ENCODE measurements at places on chromosomes 3 and 15.
A peak's percentile ranks its signal among the peaks of the same experiment; 100 is the strongest.

- no peak for DNase-seq
These were observed 155.4 kb upstream of the CADPS start for GRCh38 chr3:63030666-63031065.

GRCh38 chr3:65703820-65704219, 334.9 kb downstream of the MAGI1 start:
- DNase-seq, result no peak

DNA sequence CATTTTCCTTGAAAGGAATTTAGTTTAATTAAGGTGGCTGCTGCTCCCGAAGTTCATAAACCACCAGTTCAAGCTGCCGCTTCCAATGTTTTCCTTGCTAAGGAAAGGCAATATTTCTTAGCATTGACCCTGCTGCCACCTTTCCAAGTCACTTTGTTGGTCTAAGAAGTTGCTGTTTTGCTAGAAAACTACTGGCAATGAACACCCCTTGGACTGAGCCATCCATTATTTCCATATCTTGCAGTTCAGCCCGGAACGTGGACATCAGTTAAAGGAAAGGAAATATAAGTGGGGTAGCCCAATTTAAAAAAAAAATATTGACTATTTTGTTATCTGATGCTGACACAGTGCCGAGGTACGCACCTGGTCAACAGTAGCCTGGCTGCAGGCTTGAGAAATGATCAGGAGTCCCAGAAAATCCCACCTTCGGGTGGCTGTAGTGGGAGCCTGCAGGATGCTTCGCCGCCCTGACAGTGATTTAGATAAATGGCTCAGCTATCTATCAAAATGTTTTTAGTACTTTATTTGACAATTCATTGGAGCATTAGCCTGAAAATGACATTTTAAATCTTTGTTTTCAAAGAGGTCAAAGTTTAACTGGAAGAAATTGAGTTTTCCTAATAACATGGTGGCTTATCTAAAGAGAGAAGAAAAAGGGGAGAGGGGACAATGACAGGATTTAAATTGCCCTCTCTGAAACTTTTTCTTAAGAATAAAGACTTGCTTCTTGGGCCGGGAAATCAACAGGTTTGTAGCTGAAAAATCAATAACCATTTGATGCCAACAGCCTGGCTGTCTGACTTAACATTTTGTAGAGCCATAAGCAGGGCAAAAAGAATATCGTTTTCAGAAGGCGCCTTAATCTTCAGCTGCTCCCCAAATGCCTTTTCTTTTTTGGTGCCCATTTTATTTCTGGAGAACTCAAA, 1.6 kb downstream of the RARB start:
- no peak for DNase-seq

- no peak for DNase-seq
These were observed 50.0 kb upstream of the ZNF280D start for GRCh38 chr15:56783156-56783856.

DNA sequence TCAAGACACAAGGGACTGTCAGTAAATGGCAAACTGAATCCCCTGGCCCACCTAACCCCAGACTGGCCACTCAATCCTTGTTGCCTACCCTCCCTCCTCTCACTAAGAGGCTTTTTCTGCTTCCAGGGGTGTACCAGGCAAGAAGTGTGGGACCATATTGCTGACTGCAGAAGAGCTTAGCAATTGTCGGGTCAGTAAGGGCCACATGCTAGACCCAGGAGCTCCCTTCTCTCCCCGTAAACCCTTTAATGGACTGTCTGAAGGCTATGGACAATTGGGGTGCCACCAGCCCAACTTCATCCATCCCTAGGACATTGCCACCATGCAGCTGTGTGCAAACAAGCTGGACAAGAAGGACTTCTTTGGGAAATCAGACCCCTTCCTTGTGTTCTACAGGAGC, 8.8 kb downstream of the CPNE9 start:
- DNase-seq, result no peak

DNA sequence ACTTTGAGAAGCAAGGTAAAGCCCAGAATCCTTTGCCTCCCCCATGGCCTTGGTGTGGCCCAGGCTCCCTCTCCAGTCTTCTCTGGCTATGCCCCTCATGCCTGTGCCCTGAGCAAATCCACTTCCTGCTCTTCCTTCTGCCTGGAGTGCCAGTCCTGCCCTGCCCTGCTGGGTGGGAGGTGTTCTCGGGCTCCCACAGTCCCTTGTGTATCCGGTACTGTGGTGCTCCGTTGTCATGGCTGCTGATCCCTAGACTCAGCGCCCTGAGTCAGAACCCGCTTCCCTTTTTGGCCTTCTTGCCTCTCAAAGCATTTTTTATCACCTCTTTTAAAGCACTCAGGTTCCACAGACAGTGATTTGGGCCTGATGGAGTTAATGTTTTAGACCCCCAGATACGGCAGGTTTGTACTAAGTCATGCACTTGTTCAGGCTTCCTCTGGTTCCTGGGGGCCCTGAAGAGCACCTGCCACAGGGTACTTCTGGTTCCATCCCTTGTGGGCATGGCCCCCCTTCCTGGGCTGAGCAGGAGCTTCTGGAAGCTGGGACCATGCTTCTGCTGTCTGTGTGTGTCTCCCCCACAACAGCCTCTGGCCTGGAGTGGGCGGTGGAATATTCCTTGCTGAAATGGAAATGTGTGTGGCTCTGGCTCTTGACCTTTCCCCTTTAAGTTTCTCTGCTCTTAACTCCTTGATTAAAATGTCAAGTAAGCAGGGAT, 29.6 kb upstream of the ADAMTS7 start:
- DNase-seq, result no peak

- no peak for DNase-seq
These were observed 62.9 kb upstream of the RAP2B start for GRCh38 chr3:153099131-153099530.

GRCh38 chr15:22958487-22959280, 21.5 kb downstream of the CYFIP1 start:
- no peak for DNase-seq

DNA sequence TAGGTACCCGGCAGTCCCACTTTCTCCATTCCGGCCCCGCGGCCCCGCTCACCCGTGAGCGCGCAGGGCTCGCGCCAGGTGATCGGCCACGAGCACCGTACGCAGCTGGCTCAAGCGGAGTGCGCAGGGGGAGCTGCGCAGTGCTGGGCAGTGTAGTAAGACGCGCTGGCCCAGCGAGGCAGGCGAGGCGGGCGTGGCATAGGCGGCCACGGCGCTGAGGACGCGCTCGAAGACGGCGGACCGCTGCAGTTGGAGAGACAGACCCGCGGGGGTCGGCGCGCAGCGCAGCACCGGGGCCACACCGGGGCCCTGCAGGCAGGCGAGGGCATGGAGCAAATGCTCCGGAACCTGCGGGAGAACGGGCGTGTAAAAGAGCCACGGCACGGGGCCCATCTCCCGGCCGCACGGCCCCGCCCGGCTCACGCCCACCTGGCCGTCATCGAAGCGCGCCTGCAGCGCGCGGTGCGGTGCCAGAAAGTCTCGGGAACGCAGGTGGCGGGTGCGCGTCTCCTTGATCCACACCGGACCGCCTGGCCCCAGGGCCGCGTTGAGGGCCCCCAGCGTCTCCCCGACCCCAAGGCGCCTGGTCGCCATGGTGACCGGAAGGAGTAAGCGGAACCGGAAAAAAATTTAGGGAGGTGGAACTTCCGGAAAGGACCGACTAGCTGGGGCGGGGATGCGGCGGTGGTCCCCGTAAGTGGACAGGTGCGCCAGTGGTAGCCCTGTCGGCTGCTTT, at the start of gene DALRD3:
TSS of gene DALRD3 (minus strand) at position 610 of the 736 bp plus-strand sequence. CDS start at position 594, 16 bp downstream.
- DNase-seq, result peak; percentile 43

- DNase-seq, result peak; percentile 95
These were observed 49.7 kb upstream of the FBN1 start for GRCh38 chr15:48695088-48695826.

DNA sequence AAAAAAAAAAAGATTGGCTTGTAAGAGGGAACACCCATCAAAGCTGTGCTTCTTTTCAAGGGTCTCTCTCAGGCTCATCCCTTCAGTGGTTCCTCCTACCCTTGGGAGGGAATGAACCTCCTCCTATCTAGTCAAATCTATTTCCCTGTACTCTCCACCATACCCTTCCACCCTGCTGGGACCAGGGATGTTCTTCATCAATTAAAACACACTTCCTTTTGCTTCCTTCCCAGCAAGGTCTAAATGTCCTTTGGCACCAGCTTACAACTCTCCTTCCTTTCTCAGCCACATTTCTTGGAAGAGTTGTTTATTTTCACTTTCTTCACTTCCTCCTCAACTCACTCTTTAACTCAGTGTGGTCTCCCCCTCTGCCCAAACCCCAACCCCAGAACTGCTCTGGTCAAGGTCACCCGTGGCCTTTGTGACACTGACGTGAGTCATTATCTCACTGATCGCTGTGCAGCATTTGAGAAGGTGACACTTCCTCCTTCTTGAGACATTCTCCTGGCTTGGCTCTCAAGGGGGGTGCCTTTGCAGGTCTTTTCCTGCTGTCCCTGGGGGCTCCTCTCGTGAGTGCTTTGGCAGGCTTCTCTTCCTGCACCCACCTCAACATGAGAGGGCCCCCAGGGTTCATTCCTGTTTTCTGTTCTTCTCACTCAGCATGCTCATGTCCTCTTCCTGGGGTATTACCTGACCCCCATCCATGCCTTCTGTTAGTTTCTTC, 210.5 kb upstream of the TLE3 start:
- DNase-seq, result no peak

DNA sequence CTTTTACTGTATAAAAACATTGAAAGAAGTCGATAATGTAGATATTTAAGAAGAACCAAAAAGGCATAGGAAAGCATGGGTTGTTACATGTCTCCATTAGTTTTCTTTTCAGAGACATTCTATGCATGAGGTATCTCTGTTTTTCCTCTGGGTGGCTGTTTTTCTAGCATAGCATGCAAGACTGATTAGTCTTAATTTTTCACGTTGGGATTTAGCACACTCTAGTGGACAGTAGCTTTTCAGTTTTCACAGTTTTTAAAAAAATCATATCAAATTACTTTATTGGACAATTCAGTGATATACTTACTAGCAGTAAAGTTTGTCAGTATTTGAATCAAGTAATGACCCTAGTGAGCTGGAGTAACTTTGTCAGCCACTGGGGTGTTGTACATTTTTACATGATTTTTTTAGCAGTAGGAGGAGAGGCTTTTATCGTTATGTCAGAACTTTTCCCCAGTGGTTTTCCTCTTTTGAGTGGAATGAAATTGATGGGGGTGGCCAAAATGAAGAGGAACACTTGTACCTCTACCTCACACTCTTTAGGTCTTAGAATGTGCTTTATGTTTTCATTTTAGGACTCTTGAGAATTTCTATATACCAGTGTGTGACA, 57.2 kb downstream of the SEC22A start:
- DNase-seq, result peak; percentile 67

DNA sequence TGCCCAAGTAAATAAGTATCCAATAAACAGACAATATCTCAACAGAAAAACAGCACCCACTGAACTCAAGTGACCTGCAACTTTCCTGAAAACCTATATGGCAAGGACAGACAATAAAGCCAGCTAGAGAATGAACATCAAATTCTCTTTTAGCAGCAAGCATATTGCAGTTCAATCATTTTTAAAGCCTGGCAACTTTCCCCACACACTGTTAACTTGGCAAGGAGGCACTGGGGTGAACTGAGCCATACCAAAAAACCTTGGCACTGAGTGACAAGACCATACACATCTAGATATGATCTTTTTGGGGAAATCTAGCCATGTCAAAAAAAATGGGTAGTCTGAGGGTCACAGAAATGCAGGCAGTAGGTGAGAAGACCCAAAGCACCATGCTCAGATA, 174.6 kb downstream of the STT3B start:
- no peak for DNase-seq

- DNase-seq, result peak; percentile 77
These were observed 33.9 kb upstream of the MRPS22 start for GRCh38 chr3:139309880-139310279.

- peak; percentile 17 for DNase-seq
These were observed 148.9 kb downstream of the PLCL2 start for GRCh38 chr3:17033516-17034168.

GRCh38 chr3:110344897-110345767, 726.5 kb upstream of the NECTIN3 start:
- DNase-seq, result no peak

- DNase-seq, result no peak
These were observed 175.5 kb upstream of the CD96 start for GRCh38 chr3:111366515-111366914.

GRCh38 chr3:195754906-195755305, 34.1 kb downstream of the MUC20 start:
- DNase-seq, result no peak

GRCh38 chr3:143002083-143002712, 828 bp downstream of the U2SURP start:
- DNase-seq, result peak; percentile 41

- no peak for DNase-seq
These were observed 49.5 kb downstream of the HMG20A start for GRCh38 chr15:77470235-77470634.

DNA sequence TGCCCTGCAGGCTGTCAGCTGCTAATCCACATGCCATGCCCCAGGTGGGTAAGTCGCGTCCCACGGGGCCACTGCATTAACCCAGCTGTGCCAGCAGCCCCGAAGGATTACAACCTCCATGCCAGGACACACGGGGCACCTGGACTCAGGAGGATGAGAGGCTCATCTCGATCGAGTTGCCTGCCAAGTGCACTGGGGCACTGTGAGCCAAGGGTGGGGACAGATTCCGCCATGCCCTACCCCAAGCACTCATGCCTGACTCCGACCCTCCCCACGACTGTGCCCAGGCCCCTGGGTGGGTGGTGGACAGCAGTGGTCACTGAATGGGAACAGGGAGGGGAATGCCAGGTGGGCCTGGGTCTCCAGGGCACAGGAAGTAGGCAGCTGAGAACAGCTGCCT, 20.7 kb upstream of the SNRPA1 start:
- DNase-seq, result no peak

GRCh38 chr3:14336749-14337598, 65.4 kb upstream of the SLC6A6 start:
- no peak for DNase-seq

GRCh38 chr3:76199382-76199781, 414.0 kb upstream of the ZNF717 start:
- DNase-seq, result peak; percentile 77

DNA sequence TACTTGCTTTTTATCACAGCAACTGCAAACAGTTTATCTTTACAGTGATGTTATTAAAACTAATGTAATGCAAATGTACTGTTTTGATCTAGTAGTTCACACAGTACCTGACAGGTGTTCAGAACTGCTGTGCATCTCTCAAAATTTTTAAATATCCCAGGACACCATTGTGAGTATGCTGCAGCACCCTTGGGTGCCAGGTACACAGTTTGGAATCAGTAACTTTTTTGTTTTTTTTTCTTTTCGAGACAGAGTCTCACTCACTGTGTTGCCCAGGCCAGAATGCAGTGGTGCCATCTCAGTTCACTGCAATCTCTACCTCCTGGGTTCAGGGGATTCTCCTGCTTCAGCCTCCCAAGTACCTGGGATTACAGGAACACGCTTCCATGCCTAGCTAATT, 3.0 kb downstream of the KNL1 start:
- no peak for DNase-seq

GRCh38 chr3:24678021-24678420, 183.4 kb upstream of the THRB start:
- DNase-seq, result no peak

- no peak for DNase-seq
These were observed 71.0 kb downstream of the PCOLCE2 start for GRCh38 chr3:142817897-142818296.

DNA sequence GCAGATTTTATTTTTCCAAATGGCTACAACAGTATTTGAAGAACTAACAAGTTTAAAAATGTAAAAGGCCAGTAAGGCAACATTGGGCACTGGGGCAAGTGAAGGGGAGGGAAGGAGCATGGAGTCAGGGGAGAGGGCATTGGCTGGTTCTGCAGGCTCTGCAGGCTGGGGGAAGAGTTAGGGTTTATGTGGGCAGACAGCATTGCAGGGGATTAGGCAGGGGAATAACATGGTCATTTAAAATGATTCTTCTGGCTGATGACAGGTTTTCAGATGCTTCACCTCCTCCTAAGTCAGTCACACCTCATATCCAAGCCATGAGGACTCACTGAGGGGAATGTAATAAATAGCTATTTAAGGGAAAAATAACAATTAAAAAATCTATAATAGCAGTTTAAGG, 52.6 kb downstream of the BTD start:
- DNase-seq, result no peak

All from HCEC 1CT (cell line).